PC-9 (cell line): ENCODE measurements at places on chromosomes 4 and X. TPM values are rescaled to one million over a fixed set of nuclear protein-coding genes. Genes with fewer than 3 reads are reported as not detected.

- H3K4me3 ChIP-seq: no peak overlapping the region
- no peak for DNase-seq
- no peaks in the 10 kb centered on the region for H3K27me3 ChIP-seq
Observed at GRCh38 chr4:164779080-164779479, 25.1 kb downstream of the SMIM31 start.

DNA sequence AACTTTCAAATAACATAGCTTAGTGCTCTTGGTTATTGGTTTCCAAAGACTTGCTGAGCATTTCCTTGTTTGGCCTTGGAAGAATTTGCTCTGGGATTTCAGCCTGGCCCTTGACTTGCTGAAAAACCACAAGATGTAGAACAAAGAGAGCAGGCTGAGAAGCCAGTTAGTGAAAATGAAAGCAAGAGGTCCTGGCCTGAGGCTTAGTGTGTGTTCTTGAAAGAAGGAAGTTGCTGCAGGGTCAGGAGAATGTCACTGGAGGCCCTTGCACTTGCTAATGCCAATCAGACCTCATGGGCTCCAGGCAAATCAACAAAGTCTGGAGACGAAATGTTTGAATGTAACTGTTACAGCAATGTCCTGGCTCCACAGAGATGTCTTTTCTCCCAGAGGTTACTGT, 79.4 kb downstream of the SYNPO2 start:
- H3K27ac ChIP-seq: peak overlapping the region; percentile 49
- no peaks in the 10 kb centered on the region for H3K27me3 ChIP-seq
- peaks cover 16% of the 10 kb centered on the region for H3K4me1 ChIP-seq
- no peak overlapping the region for H3K4me3 ChIP-seq

GRCh38 chrX:17036171-17036961, 89.9 kb downstream of the REPS2 start:
- H3K4me1 ChIP-seq: peaks cover 18% of the 10 kb centered on the region
- no peak for DNase-seq
- no peak overlapping the region for H3K4me3 ChIP-seq
- H3K27ac ChIP-seq: no peak overlapping the region
- no peaks in the 10 kb centered on the region for H3K36me3 ChIP-seq

The VCX gene
- total RNA-seq: 0.57 and 1.5 TPM in 2 replicates
